NK-92 treated with Interleukin-12 subunit alpha and Interleukin-12 subunit beta, amount 100 ng/mL, for 24 hours (cell line): ENCODE measurements at places on chromosomes 5 and 9.

DNA sequence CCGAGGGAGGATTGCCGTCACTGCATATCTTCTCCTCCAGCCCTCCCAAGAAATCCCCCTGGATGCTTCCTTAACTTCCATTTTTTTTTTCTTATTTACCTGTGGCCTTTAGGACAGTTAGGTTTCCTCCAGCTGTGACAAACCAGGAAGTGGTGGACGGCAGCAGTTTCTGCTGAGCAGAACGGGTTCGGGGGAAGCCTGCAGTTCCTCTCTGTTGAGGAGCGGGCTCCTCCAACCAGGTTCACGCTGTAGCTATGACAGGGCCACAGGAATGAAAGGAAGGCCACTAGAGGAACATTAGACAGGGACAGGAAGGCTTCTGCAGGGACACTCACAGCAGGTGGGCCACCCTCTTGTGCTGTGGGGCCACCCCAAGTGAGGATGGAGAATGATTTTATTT, 76.7 kb upstream of the SYK start:
- no peak for DNase-seq

- DNase-seq: no peak
Observed at GRCh38 chr5:35103637-35104299, 56.0 kb upstream of the AGXT2 start.

DNA sequence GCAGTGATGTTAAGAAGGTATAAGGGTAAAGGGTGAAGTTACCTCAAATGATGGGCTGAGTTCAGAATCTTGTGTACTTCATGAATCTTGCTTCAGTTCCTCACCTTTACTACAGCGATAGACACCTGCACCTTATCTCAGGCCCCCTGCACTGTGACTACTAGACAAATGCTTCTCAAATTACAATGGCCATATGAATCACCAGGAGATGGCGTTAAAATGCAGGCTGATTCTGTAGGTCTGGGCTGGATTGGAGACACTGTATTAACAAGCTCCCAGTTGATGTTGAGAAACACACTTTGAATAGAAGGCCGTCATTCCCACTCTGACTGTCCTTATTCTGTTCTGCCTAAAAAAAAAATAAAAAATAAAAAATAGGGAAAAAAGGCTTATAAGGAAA, 29.8 kb downstream of the TARS1 start:
- no peak for DNase-seq

DNA sequence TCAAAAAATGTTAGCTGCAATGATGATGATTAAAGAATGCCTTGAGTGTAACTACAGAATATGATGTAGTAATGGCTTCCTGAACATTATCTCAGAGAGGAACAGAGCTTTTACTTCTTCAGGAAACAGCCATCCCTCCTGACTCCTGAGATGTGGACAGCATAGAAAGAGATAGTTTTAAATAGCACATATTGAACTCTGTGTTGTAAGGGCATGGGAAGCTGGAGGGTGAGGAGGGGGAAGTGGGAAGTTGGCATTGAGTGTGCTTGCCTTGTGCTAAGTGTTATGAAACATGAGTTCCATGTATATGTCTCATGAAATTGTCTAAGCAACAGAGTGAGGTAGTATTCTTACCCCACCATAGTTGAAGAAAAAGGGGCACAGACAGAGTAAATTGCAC, 161.5 kb upstream of the SLC28A3 start:
- DNase-seq: no peak

DNA sequence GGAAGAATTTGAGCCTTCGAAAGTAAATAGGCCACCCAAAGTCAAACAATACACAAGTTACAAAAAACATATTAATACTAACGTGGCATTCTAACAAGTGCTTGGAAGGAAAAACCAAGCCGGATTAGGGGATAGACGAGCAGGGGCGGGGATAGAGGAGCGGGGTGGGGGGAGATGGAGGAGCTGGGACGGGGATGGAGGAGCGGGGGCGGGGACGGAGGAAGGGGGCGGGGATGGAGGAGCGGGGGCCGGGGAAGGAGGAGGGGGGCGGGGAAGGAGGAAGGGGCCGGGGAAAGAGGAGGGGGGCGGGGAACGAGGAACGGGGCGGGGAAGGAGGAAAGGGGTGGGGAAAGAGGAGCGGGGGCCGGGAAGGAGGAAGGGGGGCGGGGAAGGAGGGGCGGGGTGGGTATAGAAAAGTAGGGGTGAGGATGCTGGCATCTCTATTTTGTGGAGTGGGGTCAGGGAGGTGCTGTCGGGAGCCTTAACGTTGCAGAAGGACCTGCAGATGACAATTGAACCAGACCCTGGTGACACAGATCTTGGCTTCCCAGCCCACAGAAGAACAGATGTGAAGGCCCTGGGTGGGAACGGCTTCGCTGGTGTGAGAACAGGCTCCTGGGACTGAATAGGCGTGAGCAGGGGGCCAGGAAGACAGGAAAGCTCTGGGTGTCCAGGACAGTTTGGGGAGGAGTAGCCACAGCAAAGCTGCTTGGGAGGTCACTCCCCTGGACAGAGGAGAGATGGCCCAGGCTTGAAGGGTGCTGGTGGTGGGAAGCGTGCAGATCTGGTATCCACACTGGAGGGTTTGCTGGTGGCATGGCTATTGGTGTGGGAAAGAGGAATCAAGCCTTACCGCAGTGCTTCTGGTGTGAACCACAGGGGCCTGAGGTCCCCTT, 233.3 kb upstream of the DAP start:
- DNase-seq: no peak

DNA sequence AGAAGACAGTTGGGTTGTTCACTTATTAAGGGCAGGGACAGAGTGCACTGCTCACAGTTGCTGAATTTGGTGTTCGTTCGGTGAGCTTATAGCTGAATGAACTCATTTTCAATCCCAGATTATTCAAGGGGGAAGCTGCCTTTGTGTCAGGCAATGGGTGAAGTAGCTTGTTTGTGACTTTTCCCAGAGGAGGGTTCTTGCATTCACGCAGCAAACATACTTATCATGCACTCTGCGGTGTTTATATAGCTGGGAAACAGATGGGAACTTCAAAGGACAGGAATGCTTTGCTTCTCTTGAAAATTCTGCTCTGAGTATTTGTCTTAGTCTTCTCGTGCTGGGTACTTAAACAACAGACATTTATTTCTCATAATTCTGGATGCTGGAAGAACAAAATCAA, 64.7 kb upstream of the ABCA1 start:
- no peak for DNase-seq
